Left lung (tissue), 14 donors: ENCODE measurements at places on chromosomes 3 and 15. TPM values are rescaled to one million over a fixed set of nuclear protein-coding genes. Genes with fewer than 3 reads are reported as not detected.

DNA sequence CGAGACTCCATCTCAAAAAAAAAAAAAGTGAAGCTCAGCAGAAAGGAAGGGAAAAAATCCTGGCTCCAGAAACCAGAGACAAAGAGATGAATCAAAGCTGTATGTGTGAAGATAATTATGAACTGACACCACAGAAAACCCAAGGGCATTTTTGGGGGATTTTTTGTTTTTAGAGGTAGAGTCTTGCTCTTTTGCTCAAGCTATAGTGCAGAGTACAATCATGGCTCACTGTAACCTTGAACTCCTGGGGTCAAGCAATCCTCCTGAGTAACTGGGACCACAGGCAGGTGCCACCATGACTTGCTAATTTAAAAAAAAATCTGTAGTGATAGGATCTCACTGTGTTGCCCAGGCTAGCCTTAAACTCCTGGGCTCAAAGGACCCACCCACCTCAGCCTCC is 22.8 kb downstream of the HCLS1 start:
- DNase-seq: no peak

GRCh38 chr3:129162729-129163579 is 2.1 kb upstream of the ISY1 start:
- DNase-seq: no peak

Gene MYO5A
- 31.0 TPM for polyA plus RNA-seq

Gene CHRD
- 11.9 TPM for polyA plus RNA-seq

GRCh38 chr15:25417604-25418003 is 21.2 kb downstream of the UBE3A start:
- DNase-seq: no peak

Gene JAGN1
- polyA plus RNA-seq: 33.0 TPM

DNA sequence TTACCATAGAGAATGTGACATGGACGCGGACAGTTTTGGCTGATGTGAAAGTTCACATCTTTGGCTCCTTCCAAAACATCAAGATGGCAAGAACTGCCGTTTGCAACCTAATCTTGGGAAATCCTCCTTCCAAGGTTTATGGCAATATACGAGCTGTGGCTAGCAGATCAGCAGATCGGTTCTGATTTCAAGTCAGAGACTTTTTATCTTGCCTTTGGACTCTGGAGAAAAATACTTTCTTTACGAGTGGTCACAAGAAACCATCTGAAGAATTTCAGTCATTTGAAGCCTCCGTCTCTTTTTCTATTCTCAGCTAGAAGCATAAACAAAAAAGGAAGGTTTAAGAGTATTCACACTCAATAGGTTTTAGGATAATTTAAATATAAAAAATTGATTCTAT is 153.5 kb upstream of the MEIS2 start:
- DNase-seq: no peak

Gene LRRN1
- 23.3 TPM for polyA plus RNA-seq

DNA sequence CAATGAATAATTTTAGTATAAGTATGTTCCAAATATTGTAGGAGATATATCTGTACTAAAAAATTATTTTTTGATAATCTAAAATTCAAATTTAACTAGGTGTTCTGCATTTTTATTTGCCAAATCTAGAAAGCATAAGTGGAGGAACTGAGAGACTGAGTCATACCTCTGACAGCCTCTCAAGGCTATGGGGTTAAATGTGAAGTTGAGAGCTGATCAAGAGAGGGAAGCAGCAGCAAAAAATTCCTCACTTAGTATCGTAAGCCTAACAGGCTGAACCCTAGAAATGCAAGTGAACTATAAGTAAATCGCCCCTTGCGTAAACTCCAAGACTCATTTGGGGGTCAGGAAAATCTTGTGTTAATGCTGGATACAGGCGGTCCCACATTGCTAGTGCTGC is 12.8 kb upstream of the TOPAZ1 start:
- DNase-seq: no peak

DNA sequence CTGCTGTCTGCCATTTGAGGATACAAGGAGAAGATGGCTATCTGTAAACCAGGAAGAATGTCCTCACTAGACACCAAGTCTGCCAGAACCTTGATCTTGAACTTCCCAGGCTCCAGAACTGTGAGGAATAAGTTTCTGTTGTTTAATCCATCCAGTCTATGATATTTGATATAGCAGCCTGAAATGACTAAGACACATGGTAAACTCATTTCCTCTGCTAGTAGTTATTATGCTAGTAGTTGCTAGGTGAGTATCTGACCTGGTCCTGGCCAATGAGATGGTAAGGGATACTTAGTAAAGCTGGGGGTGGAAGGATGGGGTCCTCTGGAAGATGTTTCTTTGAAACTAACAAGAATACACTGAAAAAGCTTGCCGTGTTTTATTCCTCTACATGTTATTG is 280.7 kb upstream of the ARHGEF26 start:
- DNase-seq: no peak
